ENCODE measurements at places on chromosomes 3 and 15.

DNA sequence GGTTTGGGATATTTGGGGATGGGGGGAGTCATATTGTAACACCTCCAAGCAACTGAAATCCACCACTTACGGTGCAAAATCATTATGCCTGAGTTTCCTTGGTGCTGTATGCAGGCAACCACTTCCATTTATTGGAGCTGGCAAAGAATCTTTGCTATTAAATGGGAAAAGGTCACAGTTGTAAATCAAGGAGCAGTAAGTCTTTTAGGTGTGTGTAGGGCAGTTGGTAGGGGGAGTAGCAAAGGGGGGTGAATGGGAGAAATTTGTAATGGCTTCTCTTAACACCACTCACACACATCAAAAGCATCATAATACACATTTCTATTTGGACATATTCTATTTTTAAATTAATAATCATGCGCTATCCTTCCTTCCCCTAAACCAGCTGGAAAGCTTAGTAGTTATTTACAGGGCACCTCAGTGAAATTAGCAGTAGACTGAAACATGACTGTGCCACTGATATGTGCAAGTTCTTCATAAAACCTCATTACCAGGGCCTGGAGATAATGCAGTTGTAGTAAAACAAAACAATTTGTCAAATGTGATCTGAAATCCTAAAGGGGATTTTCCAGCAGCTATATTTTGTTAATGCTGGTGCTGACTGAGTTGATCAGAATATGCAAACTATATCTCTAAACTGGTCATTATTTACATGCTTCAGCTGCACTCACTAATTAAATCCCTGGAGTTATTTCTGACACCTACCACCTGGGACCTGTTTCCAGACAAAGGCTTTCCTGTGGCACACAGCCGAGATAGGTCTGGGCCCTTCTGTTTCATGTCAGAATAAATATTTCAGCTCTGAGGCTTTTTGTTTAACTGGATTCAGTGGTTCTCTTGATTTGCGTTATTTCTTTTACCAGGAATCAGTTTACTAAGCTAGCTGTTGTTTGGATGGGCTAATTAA is 90.1 kb downstream of the B3GALNT1 start:
- no peak for DNase-seq

- no peak for DNase-seq
These were observed 54.4 kb downstream of the LRRK1 start for GRCh38 chr15:100973351-100974111.

DNA sequence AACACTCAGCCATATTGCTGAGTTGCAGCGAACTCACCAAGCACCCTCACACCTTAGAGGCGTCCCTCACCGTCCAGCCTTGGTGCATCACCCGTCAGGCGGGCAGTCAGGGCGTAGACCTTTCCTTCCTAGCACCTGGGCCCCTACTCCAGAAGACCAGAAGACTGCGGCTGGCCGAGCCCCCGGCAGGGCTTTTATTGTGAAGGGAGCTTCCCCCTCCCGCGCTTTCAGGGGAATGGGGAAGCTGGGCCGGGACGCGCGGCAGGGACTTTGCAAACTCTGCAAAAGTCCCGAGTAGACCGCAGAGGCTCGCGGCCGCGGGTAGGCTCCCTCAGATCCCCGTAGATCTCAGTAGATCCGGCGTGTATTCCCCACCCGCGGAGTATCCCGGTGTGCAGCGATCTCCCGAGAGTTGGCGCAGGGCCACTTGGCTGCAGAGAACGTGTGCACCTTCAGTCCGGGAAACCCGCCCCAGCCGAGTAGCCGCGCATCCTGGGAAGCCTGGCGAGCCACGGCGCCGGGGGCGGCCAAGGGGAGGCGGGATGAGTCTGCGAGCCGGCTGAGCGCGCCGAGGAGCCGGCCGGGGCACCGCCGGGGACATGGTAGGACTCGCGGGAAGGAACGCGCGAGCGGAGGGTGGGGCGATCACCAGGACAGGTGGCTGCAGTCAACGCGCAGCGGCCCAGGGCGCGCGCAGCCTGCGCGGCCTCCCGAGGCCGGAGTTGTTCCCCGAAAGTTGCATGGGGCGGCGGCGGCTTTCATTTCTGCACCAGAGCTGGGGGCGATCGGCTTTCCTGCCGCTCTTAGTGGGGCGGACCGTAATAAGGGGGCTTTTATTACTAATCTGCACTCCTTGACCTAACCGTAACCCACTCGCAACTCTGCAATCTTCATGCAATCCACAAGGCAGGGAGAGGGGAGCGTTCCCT is at the start of gene GASK1A:
Gene GASK1A, plus strand, starts transcription at position 268 of the 929 bp plus-strand sequence. Its CDS starts 332 bp downstream, at position 600.
- peak; percentile 15 for DNase-seq

GRCh38 chr15:91589360-91589759 is 264.1 kb upstream of the SLCO3A1 start:
- no peak for DNase-seq

DNA sequence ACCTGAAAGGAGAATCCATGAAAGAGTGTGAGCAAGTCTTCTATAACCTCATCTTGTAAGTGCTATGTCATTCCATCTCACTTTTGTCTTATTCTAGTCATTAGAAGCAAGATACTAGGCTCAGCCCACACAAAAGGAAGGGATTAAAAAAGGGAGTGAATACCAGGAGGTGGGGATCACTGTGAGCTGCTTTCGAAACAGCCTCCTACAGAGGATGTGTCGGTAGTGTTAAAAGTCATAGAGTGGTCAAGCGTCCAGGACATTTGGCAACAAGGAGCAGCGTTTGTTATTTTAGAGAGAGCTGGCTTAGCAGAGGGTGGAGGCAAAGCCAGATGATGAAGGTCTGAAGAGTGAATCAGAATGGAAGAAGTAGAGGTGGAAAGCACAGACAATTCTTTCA is 11.7 kb upstream of the ZNF148 start:
- no peak for DNase-seq

- DNase-seq, result no peak
These were observed 416.6 kb upstream of the NECTIN3 start for GRCh38 chr3:110654843-110655502.

- no peak for DNase-seq
These were observed 18.3 kb downstream of the TMED3 start for GRCh38 chr15:79329171-79329611.

- no peak for DNase-seq
These were observed 88.4 kb downstream of the RAP2B start for GRCh38 chr3:153250446-153250845.

GRCh38 chr15:43932907-43933306 is 106.1 kb downstream of the WDR76 start:
- no peak for DNase-seq

DNA sequence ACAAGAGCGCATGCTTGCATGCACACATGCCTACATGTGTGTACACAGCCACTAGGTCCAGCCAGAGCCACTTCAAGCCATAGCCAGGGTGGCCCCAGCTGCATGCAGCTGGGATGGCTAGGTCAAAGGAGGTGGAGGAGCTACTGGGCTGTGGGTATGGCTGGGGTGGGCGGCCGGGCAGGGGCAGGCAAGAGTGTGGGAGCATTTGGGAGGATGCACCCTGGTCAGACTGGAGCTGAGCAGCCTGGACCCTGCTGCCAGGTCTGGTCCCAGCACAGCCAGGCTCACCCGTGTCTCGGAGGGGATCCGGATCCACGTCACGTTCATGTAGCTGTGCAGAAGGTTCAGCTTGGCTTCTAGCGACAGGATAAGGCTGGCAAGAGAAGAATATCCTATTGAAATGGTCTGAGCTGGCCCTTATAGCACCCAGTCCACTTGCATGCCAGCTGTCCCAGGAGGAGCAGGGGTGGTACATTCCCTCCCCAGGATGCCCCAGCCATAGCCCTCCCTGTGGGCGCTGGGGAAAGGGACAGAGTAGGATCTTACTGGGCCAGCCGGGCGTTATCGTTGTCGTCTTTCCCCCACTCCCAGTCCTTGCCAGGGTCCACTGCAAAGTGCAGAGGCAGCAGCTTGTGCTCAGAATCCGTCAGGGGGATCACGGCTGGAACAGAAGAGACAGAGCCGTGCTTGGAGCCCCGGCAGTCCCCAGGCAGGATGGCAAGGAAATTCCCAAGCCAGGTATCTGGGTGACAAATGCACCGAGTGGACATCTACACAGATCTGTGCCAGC is 160.5 kb downstream of the KLF13 start:
- no peak for DNase-seq

GRCh38 chr3:77251136-77251535 is 211.2 kb downstream of the ROBO2 start:
- no peak for DNase-seq

All from T-cell (primary cell).